ENCODE measurements at places on chromosomes 5 and 9. TPM values are rescaled to one million over a fixed set of nuclear protein-coding genes. Genes with fewer than 3 reads are reported as not detected.

Gene RANBP17
- total RNA-seq, result 38.7 TPM

DNA sequence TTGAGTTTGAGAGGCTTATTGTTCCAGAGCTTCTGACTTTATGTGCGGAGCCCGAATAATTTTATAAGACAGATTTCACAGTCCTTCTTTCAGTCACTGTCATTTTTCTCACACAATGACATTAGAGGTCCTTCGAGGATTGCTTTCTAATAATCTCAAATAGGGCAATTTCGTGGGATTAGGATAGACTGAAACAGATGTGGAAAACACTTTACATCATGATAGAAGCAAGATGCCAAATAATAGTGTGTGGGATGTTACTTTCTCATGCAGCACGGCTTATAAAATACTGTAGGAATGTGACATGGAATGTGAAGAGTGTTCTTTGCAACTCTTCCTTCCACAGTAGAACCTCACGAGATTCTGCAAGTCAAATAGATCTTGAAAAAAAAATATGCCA, 451.3 kb downstream of the SEMA5A start:
- H3K4me3 ChIP-seq, result no peak overlapping the region
- H3K27ac ChIP-seq, result no peak overlapping the region
- no peaks in the 10 kb centered on the region for H3K27me3 ChIP-seq
- no peak for DNase-seq
- no peaks in the 10 kb centered on the region for H3K36me3 ChIP-seq

Gene FAM151B
- total RNA-seq, result 3.9 TPM

Gene PCDHGB4
- total RNA-seq, result 14.9 TPM

Gene SPATA31E1
- not detected for total RNA-seq
